ENCODE measurements at places on chromosomes 13 and 19. TPM values are rescaled to one million over a fixed set of nuclear protein-coding genes. Genes with fewer than 3 reads are reported as not detected.

DNA sequence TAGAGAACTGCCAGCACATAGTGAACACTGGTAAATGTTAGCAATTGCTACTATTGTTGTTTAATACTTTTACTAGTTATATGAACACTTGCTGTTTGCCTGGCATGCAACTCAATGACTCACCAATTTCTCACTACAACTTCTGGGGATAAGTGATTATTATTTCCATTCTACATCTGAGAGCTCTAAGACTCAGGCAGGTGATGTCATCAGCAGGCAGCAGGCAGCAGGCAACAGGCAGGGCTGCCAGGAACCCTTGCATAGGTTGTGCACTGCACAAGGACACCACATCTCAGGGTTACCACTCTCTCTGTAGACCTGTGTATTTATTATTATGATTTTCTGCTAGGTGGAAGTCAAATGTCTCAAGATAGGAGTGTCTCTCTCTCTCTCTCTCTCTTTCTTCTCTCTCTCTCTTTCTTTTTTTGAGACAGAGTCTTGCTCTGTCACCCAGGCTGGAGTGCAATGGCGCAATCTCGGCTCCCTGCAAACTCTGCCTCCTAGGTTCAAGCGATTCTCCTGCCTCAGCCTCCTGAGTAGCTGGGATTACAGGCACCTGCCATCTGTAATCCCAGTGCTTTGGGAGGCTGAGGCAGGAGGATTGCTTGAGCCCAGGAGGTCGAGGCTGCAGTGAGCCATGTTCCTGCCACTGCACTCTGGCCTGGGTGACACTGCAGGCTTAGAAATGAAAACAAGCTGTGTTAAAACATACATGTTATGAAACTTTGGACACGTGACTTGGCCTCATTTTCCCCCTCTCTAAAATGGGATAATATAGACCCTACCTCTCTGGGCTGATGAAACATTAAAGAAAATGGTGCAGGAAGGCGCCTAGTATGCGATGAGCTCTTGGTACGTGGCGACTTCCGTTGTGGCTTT is 22.7 kb downstream of the HPN start:
- no peak for DNase-seq

GRCh38 chr19:40827386-40828247 is 22.6 kb downstream of the CYP2A6 start:
- no peak for DNase-seq

DNA sequence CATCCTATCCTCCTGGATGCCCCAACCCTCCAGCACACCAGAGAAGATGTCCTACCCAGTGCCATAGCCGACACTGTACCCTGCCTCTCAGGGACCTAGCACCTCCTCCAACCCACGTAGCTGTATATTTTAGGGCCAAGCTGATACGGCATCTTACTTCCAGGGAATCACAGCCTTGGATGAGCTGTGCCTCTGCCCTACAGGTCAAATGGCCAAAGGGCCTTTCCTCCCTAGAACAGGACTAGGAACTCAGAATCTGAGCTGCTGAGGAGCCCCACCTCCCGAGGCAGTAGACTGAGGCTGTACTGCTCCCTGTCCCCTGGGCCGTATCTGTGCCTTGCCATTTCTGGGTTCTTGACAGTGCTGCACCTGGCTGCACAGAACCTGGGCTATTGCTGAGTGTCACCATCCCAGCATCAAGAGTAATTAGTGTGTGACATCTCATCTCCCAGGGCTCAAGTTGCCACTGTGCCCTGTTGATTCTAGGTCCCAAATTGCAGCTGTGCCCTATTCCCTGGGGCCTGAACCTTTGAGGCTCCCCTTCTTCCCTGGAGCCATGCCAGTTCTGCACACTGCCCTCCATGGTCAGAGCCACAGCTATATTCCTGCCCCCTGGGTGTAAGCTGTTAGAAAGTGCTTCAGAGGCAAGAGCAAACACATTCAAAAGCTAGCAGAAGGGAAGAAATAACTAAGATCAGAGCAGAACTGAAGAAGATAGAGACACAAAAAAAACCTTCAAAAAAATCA is 41.0 kb downstream of the VWA8 start:
- no peak for DNase-seq

DNA sequence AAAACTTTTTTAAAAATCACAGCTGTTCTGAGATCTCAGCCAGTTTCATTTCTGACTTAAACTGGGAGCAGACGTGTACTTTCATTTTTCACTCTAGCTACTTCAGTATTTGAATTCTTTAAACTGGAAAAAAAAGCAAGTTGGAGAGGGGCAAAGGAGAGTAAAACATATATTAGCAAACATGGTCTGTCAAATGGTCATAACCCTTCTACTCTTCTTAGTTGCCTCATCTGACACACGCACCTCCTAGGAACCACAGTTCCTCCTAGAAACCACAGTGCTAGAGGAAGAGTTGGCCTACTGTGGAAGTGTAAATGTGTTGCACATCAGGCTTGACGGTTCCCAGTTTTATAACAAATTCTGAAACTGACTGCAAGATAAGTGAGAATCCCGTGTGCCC is 47.2 kb downstream of the TM9SF2 start:
- no peak for DNase-seq

DNA sequence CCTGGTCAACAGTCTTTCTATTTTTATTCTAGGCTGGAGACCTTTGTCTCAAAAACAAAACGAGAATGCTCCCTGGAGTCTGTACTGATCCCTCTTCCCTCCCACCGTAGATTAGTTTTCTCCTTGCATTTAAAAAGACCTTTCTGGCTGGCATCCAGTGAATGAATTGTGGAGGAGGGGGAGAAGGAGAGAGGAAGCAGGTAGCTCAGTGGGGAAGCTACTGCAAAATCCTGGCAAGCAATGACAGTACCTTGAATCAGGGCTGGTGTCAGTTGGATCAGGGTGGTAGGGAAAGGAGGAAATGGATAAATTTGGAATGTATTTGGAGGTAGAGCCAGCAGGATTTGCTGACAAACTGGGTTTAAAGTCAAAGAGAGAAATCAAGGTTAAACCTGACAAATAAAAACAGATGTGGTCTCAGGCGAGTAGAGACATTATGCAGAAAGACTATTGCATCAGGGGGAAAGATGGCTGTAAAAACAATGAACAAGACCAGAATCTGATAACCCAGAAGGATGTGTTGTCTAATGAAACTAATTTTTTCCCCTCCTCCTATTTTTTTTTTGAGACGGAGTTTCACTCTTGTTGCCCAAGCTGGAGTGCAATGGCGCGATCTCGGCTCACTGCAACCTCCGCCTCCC is 3.5 kb upstream of the CYP2S1 start:
- DNase-seq: no peak

- no peak for DNase-seq
Measured at GRCh38 chr13:33072282-33072681, 56.1 kb downstream of the KL start.

GRCh38 chr19:16030964-16031871 is 45.1 kb upstream of the TPM4 start:
- no peak for DNase-seq

- DNase-seq: peak; percentile 66
Measured at GRCh38 chr19:37999309-38000213, 92.6 kb downstream of the SIPA1L3 start.

- no peak for DNase-seq
Measured at GRCh38 chr19:55372316-55373081, 2.2 kb upstream of the IL11 start.

DNA sequence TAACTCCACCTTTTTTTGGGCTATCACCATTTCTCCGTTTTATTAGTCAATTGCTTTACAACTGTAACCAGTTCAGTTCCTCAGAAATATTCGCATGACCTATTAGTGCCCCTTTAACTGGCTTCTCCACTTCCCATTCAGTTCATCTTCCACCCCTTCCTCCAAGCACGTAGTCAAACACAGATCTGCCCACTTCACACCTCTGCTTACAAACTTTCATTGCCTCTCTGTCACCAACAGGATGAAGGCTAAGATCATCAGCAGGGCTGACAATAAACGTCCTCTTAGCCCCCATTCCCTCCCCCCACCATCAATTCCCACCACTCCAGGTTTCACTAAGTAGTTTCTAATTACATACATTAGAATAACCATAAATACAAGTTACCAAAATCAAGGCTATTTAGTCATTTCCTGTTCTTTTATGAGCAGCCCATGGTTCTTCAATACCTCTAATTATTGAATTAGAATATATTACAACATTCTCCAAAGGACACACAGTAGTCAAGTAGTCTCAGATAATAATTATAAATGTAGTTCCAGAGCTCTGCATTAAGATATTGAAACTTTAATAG is 95.7 kb downstream of the SPRY2 start:
- no peak for DNase-seq

- DNase-seq: no peak
Measured at GRCh38 chr19:46954993-46955812, 64.4 kb upstream of the NPAS1 start.

DNA sequence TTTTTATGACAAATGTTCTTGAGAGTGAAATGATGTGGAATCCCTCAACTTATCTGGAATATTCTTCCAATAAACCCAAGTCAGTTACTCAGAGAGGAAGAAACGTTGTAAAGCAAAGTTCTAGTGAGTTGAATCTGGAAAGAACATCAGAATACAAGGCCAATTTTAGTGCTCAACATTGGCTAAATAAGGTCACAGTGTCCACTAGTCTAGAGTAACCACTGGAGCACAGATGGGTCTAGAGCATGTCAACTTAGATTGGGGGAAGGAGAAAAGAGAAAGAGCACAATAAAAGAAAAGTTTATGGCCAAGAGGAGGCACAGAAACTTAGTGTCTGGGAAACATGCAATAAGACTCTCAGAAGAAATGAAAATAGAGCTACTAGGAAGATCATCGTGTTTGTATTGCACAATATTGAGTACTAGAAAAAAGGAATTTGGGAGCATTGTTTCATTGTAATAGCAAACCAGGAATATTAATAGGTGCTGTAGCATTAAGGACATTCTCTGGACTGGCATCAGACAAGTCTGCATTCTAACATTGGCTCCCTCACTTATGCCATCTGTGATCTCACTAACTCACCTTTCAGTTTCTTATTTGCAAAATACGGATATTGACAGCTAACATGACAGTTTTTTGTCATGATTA is 1318.5 kb downstream of the PCDH9 start:
- DNase-seq: no peak

DNA sequence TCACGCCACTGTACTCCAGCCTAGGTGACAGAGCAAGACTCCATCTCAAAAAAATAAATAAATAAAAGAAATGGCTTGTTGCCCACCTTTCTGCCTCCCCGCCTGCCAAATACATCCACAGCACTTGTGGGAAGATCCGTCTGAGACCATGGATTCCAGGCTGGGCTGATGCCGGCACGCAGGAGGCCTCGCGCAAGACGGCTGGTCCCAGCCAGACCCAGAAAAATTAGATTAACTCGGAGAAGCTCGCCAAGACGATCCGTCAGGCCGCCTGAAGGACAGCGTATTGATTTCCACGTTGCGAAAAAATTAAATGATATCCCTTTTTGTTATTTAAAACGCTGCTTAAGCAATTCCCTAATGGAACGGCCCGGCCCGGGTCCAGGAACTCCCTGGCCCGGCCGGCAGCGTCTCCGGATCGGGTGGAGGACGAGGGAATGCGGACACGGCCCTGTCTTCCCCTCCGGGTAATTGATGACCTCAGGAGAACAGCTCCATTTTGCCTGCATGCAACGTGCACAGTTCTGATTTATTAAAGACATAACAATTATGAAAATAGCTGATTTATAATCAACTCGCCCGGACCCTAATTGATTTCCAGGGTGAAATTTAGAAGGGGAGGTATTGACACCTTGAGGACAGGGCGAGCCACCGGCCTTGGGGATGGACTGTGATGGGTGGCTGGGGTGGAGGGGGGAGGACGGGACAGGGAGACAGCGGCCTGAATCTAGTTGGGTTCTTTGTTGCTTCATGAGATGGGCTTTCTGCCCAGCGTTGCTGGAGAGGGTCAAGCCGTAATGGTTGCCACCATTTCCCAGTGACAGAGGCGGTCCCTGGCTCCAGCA is 52.1 kb downstream of the ZNRF4 start:
- no peak for DNase-seq

DNA sequence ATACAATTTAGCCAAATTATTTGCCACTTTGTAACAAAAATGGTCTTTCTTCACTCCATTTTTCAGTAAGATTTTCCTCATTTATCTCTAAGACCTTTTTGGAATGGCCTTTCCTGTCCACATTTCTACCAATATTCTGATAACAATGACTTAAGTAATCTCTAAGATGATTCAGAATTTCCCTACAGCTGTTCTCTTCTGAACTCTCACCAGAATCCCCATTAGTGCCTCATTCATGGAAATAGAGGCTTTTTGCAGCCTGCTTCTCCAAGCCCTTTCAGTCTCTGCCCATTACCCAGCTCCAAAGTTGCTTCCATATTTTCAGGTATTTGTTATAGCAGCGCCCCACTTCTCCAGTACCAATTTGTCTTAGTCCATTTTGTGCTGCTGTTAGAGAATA is 867.0 kb downstream of the GPC5 start:
- DNase-seq: no peak

DNA sequence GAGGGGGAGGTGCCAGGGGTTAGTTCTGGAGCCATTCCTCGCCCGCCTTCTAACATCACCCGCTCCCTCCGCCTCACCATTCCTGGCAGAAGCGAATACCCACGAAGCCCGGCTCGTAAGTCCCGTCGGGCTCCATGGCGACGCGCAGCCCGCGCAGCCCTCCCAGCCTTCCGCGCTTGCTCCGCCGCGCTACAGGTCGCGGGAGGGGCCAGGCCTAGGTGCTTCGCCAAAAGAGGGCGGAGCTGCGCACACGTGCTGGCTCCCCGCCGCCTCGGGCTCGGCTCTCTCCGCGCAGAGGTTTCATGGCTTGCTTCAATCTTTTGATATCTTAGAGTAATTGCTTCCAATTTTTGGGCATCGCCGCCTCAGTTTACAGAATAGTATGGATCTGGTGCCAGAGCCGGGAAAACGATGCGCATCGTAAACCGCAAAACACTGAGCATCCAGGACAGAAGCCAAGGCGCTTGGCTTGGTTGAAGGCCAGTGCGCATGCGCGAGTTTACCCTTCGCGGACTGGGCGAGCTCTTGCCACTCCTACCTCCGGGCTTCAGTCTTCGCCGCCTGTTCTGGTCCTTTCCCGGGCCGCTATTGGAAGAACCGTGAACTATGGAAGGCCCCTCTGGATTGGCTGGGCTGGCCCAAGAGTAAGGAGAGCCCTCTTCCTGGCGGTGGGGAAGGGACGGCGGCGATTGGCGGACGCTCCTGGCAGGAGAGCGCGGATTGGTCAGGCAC is at the start of gene POLR2I:
Gene POLR2I (minus strand): TSS at position 155 of the 732 bp plus-strand sequence. CDS start 19 bp downstream, at position 136.
- DNase-seq: peak; percentile 98

DNA sequence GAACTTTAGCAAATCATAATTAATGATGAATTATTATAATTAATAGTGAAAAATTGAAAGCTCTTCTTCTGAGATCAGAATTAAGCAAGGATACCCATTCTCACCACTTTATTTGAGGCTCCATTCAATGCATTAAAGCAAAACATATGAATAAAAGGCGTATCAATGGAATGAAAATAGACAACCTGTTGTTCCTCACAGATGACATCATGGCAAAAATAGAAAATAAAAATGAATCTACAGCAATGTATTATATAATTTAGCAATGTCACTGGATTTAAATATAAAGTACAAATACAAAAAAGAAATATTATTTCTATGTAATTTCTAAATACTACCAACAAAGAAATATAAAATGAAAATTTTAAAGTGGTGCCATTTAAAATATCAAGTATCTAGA is 11.1 kb upstream of the ZNF780A start:
- DNase-seq: no peak

- no peak for DNase-seq
Measured at GRCh38 chr13:85755123-85755522, 44.1 kb downstream of the SLITRK6 start.

The FFAR3 gene
- polyA plus RNA-seq: 0.08 TPM

The CADM4 gene
- polyA plus RNA-seq: 7.0 TPM

The GYS1 gene
- 89.0 TPM for polyA plus RNA-seq

The FPR3 gene
- 0.16 TPM for polyA plus RNA-seq

The APOC4 gene
- not detected for polyA plus RNA-seq
